ENCODE measurements at places on chromosomes 7 and 10.
A peak's percentile ranks its signal among the peaks of the same experiment; 100 is the strongest.

DNA sequence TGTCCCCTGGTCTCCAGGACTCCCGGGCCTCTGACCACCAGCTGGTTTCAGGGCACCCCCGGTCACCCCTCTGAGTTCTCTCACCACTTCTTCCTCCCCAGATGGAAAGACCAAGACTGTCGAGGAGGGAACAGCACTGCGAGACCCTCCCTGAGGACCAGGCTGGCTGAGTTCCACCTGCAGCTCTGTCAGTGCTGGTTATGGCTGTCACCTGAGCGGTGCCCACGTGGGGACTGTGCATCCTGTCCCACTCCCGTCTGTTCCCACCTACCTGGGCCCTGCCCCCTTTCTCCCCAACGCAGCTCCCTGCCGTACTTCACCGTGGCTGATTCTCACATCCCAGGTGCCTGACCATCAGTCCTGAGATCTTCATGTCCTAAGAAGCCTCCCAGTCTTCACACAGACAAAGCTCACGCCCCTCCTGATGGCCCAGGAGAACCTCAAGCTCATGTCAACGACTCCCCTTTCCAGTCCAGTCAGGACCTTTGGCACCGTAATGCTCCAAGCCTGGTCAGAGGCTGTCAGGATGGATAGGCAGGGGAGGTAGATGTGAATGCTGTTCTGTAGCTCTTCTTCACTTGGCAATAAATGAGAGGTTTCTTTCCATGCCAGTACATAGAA is 159.7 kb downstream of the USP6NL start:
- peak; percentile 37 for DNase-seq

DNA sequence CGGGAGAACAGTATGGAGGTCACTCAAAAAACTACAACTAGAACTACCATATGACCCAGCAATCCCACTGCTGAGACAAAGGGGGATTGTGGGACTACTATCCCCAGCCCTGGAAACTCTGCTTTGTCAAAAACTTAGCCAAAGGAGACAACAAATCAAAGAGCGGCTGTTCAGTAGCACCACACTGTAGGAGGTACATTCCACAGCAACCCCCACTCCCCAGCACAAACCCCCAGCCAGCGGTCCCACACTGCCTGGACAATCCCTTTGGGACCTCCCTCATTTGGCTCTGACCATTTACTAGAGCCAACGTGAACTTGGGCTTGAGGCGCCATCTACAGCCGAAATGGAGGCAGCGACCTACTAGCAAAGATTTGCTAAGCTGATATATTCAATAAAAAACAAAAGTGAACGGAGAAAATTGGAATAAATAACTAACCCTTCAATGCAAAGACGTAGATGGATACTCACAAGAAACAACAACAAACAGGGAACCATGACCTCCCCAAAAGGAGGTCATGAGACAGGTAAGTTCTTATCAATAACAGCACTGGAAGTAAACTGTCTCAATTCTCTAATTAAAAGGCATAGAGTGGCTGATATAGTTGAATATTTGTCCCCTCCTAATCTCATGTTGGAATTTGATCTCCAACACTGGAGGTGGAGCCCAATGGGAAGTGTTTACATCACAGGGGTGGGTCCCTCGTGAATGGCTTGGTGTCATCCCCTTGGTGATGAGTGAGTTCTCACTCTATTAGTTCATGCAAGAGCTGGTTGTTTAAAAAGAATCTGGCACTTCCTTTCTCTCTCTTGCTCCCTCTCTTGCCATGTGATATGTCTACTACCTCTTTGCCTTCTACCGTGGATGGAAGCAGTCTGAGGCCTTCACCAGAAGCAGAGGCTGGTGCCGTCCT is 119.0 kb upstream of the KCNMA1 start:
- DNase-seq: no peak

- DNase-seq: no peak
These were observed 10.2 kb downstream of the WDR11 start for GRCh38 chr10:120861178-120861855.

DNA sequence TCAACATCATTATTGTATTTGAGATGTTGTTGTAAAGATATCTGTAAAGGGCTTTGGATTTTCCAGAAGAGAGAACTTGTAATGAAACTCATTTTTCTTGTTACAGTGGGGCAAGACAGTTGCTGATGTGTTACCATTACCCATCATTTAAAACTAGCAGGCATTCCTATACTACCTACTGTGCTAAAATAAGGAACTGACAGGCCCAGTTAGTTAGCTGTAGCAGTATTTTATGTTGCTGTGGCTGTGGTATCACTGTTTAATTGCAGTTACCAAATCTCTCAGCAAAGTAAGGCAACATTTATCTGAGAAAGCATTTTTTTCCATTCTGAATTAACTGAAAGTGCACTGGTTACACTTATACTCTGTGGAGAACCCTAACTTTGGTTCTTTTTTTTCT is 9.9 kb downstream of the ST7 start:
- DNase-seq: no peak

GRCh38 chr7:4663239-4664018 is 18.7 kb upstream of the FOXK1 start:
- DNase-seq: peak; percentile 61

GRCh38 chr7:140230861-140231770 is 54.3 kb upstream of the KDM7A start:
- peak; percentile 89 for DNase-seq

GRCh38 chr7:131741446-131741845 is 185.0 kb upstream of the PODXL start:
- no peak for DNase-seq

DNA sequence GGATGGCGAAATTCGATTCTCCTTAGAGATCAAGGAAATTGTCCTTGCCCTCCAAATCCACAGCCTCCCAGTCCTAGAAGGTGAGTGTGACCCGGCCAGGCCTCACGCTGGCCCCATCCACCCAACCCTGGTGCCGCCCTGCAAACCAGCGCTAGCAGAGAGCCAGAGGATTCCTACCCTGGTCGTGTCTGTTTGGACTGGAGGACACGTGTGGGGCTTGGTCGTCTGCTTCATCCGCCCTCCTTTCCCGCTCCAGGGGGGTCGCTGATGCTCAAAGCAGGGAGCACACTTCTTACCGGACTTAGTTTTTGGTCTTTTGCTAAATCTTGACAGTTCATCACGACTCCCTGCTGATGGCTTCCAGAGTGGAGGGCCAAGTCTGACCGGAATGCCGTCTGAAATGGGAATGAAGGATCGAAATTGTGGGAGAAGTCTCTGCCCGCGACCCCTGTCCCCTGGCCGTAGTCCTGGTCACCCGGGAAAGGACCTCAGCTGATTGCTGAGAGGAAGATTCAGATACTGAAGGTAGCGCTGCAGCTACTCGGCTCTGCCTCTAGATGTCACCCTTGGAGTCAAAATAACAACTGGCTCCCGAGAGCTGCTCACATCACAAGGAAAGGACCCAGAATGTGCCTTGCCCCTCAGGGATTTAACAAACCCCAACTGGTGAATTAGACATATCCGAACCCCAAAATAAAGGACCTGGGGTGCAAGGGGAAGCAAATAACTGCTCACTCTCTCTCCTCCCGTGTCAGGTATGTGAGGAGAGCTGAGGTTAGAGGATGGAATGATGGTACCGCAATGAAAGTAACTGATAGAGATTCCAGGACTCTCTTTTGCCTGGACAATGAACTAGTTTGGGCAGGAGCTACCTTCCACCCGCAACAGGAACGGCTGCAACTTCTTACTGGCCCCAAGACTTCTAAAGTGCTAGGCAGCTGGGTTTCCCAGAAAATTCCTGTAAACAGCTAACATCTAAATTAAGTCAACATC is 23.5 kb upstream of the ORC5 start:
- peak; percentile 73 for DNase-seq

DNA sequence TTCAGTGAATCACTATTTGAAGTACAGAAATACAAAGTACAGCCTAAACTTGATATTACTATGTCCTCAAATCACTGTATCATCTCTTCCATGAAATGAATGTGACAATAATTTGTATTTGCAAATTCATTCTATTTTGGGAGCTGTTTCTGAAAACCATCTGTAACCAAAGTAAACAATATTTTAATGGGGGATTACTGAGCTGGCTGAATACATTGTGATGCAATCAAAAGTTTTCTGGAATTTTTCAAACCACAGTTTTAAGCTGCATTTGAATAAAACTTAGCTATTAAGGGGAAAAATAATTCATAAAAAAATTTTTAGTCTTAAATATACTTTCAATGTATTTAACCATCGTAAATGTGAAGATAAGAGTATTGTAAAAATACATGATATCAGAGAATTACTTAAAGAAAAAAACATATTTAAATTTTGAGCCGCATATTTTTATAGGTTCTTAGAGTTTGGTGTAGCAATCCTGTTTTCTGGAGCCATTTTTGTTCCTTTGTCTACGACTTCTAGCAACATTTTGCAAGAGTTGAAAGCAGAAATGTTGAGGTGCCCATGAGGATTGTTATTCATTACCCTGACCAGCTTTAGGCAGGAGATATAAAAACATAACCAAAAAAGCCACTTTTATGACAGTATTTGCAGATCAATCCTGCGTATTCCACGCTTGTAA is 45.9 kb upstream of the AGMO start:
- no peak for DNase-seq

DNA sequence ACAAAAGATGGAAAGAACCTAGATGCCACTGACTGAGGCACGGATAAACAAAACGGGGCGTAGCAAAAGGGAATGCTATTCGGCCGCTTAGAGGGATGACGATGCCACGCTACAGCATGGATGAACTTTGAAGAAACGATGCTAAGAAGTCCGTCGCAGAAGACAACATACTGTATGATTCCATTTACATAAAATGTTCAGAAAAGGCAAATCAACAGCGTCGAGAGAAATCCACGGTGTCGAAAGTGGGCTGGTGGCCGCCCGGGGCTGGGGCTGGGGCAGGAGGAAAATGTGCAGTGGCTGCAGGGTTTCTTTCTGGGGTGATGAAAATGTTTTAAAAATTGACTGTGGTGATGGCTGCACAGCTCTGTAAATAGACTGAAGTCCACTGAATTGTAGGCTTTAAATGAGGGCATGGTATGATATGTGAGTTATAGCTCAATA is 24.1 kb downstream of the GNA12 start:
- DNase-seq: no peak

DNA sequence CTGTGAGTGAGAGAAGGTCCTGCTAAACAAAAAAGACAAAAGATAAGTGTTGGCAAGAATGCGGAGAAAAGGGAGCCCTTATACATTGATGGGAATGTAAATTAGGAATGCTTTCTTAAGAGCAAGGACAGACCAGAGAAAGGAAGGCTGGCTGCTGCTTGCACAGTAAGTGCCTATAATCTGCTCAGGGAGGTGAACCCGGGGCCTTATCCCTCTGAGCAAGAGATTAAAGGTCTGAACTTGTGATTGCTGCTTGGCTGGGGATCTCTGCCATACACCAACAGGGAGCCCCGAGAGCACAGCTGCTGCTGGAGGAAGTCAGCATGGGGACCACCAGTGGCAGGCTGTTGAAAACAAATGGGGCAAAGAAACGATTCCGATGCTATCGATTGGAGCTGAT is 32.0 kb upstream of the CRTAC1 start:
- DNase-seq: no peak

- DNase-seq: no peak
These were observed 165.6 kb upstream of the FAM3C start for GRCh38 chr7:121561717-121562116.

DNA sequence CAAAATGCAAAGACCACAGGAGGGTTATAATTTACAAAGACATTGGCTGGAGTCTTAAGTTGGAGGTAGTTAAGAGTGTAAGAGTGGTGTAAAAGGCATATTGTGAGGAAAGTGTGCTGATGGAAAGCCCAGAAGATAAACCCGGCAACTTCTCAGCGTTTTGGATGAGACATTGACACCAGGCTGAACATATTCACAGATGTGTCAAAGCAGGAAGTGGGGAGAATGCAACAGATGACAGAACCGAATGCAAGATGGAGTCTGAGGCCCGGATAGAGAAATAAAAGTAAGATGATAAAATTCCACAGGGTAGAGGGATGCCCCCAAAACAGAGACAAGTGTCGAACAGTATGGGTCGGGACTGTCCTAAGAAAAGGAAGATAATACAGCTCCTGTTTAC is 230.4 kb upstream of the TMEM72 start:
- DNase-seq: no peak

- no peak for DNase-seq
These were observed 94.0 kb downstream of the ADARB2 start for GRCh38 chr10:1643161-1643907.

DNA sequence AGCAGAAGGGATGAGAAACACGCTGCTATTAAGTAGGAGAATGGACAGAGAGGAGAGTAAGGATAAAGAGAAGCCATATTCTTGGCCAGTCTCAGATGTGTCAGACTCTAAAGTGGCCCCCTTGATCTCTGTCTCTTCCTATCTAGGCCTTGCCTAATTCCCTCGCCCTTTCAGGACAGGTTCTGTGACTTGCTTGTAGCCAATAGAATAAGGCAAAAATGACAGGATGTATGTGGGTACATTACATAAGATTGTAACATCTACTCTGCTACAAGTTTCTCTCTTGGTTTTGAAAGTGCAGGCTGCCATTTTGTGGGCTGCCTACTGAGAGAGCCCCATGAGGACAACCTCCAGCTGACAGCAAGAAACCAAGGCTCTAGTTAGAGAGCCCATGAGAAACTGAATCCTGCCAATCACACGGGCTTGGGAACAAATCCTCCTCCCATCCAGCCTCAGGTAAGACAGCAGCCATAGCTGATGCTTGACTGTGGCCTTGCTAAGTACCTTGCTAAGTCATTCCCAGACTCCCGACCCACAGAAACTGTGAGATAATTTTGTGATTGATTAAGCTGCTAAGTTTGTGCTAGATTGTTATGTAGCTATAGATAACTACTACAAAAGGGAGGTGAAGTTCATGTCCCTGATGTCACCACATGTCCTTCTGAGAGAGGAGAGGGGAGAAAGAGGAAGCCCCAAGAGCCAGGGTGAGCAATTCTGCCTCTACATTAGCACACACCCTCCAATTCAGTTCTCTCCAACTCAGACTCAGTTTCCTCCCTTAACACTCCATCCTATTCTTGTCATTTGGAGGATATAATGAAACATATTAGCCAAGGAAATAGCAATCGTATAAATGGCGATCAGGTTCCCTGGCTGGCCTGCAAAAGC is 185.5 kb downstream of the SGMS1 start:
- DNase-seq: no peak

DNA sequence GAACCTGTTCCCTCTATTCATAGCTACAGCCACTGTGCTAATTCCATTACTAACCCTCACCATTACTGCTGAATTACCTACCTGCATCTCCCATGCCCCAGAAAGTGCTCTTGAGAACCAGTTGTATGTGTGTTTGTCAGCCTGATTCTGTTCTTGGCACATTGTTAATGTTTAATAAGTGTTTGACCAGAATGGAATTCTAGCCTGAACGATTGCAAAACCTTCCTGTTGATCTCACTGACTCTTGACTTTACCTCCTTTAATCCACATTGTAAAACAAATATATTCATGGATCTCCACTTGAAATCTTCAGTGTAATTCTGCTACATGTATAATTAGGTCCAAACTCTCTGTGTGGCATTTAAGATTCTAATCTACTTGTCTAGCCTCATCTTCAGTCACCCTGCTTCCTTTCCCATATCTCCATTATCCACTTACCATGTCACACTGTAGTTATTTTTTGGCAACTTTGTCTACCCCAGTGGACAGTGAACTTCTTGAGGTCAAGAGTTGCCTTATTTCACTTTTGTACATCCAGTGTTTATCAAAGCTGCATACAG is 4.9 kb downstream of the ZNF277 start:
- DNase-seq: no peak

Data from activated CD8-positive, alpha-beta memory T cell treated with anti-CD3 and anti-CD28 coated beads for 24 hours (primary cell).